ENCODE measurements at places on chromosomes 11 and 22. TPM values are rescaled to one million over a fixed set of nuclear protein-coding genes. Genes with fewer than 3 reads are reported as not detected.

- H3K36me3 ChIP-seq: no peaks in the 10 kb centered on the region
- no peak overlapping the region for H3K4me3 ChIP-seq
- peaks cover 6% of the 10 kb centered on the region for H3K27me3 ChIP-seq
- no peak overlapping the region for H3K27ac ChIP-seq
- no peaks in the 10 kb centered on the region for H3K4me1 ChIP-seq
These were observed 18.1 kb upstream of the RASD2 start for GRCh38 chr22:35522225-35523149.

- DNase-seq: no peak
- no peaks in the 10 kb centered on the region for H3K27me3 ChIP-seq
- H3K4me1 ChIP-seq: no peaks in the 10 kb centered on the region
- no peak overlapping the region for H3K4me3 ChIP-seq
- no peak overlapping the region for H3K27ac ChIP-seq
These were observed 25.2 kb downstream of the OR51E2 start for GRCh38 chr11:4672470-4672869.

KCNJ11 gene
- 0.95 TPM for total RNA-seq

- H3K4me1 ChIP-seq: no peaks in the 10 kb centered on the region
- no peak for DNase-seq
- H3K27me3 ChIP-seq: no peaks in the 10 kb centered on the region
- no peak overlapping the region for H3K4me3 ChIP-seq
- no peaks in the 10 kb centered on the region for H3K36me3 ChIP-seq
- no peak overlapping the region for H3K27ac ChIP-seq
These were observed 228.8 kb downstream of the GRIK4 start for GRCh38 chr11:120740380-120740779.

- H3K4me1 ChIP-seq: peaks cover 13% of the 10 kb centered on the region
- no peaks in the 10 kb centered on the region for H3K27me3 ChIP-seq
- no peak overlapping the region for H3K4me3 ChIP-seq
- DNase-seq: no peak
These were observed 1.8 kb upstream of the TALDO1 start for GRCh38 chr11:745428-745827.

DNA sequence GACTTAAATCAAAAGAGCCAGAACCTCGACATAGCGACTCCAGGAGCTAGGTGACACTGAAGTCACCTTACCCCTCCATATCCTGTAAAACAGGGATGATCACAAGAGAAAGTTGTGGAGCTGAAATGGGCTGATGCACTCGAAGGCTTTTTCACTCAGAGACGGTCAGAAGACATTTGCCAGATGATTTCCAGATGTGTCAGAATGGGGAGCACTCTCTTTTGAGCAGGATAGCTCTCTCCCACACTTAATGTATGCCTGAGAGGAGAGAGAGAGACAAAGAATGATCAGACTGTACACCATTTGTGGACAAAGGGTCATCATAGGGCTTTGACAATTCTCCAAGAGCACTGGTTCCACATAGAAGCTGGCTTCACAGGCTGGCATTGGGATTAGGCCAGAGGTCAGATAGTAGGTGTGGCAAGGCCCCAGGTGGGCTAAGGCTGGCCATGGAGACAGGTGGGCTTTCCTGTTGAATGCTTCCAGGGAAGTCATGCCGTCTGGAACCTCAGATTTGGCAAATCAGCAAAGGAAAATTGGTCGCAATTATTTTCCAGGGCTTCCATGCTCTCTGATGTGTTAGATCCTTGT, 42.3 kb upstream of the ETS1 start:
- peaks cover 76% of the 10 kb centered on the region for H3K4me1 ChIP-seq
- DNase-seq: no peak
- peak overlapping the region; percentile 40 for H3K4me3 ChIP-seq
- H3K36me3 ChIP-seq: no peaks in the 10 kb centered on the region
- H3K27me3 ChIP-seq: no peaks in the 10 kb centered on the region

CCDC73 gene
- total RNA-seq: not detected

DNA sequence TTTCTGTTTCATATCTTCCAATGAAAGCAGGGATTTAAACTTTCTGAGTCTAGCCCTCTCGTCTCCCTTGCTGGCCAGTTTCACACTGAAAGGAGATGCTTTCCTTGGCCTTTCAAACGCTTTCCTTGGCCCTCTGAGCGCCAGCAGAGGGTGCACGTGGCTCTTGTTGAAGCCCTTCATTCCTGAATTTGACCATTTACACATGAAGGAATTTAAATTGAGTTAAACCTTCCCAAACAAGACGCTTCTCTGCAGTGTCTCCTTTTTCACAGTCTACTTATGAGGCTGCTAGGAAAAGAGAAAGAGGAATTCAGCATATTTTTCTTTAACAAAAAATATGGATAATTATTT, 21.6 kb downstream of the NNMT start:
- H3K27ac ChIP-seq: no peak overlapping the region
- no peak for DNase-seq
- H3K27me3 ChIP-seq: no peaks in the 10 kb centered on the region
- peaks cover 39% of the 10 kb centered on the region for H3K4me1 ChIP-seq
- no peaks in the 10 kb centered on the region for H3K36me3 ChIP-seq
- H3K4me3 ChIP-seq: no peak overlapping the region

TMEM191C gene
- 0.64 TPM for total RNA-seq

DNA sequence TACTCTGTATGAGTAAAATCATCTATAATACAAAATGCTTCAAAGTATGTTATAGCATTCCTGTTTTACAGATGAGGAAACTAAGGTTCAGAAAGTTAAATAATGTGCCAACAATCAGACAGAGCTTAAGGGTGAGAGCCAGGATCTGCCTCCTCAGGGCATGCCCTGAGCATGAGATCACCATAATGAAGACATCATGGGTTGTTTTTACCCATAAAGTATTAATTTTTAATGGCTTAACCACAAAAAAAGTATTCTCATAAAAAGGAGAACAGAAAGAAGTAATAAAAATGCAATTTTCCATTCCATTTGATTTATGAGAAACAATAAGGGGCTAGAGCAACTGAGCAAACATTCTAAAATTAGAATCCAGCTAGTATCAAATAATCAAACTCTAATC, 534.3 kb upstream of the ARHGAP42 start:
- H3K4me3 ChIP-seq: no peak overlapping the region
- no peaks in the 10 kb centered on the region for H3K4me1 ChIP-seq
- DNase-seq: no peak
- H3K27me3 ChIP-seq: no peaks in the 10 kb centered on the region
- H3K36me3 ChIP-seq: no peaks in the 10 kb centered on the region

GRCh38 chr11:121372671-121373429, 79.3 kb upstream of the SORL1 start:
- DNase-seq: no peak
- no peak overlapping the region for H3K27ac ChIP-seq
- no peak overlapping the region for H3K4me3 ChIP-seq
- no peaks in the 10 kb centered on the region for H3K36me3 ChIP-seq
- H3K27me3 ChIP-seq: no peaks in the 10 kb centered on the region
- peaks cover 50% of the 10 kb centered on the region for H3K4me1 ChIP-seq

CARNS1 gene
- total RNA-seq: 2.7 TPM

GRCh38 chr11:46238967-46239800, 38.3 kb upstream of the CREB3L1 start:
- peaks cover 19% of the 10 kb centered on the region for H3K4me1 ChIP-seq
- H3K36me3 ChIP-seq: no peaks in the 10 kb centered on the region
- DNase-seq: peak; percentile 82
- H3K27ac ChIP-seq: peak overlapping the region; percentile 26
- peak overlapping the region; percentile 57 for H3K4me3 ChIP-seq

GRCh38 chr11:123576501-123576900, 77.9 kb downstream of the SCN3B start:
- H3K27ac ChIP-seq: no peak overlapping the region
- H3K36me3 ChIP-seq: no peaks in the 10 kb centered on the region
- peaks cover 7% of the 10 kb centered on the region for H3K4me1 ChIP-seq
- no peaks in the 10 kb centered on the region for H3K27me3 ChIP-seq
- no peak for DNase-seq

GRCh38 chr11:77374611-77375031, 73.1 kb upstream of the GDPD4 start:
- no peak overlapping the region for H3K27ac ChIP-seq
- H3K4me1 ChIP-seq: no peaks in the 10 kb centered on the region
- DNase-seq: no peak
- H3K4me3 ChIP-seq: no peak overlapping the region

SLC7A4 gene
- total RNA-seq: 0.13 TPM

DNA sequence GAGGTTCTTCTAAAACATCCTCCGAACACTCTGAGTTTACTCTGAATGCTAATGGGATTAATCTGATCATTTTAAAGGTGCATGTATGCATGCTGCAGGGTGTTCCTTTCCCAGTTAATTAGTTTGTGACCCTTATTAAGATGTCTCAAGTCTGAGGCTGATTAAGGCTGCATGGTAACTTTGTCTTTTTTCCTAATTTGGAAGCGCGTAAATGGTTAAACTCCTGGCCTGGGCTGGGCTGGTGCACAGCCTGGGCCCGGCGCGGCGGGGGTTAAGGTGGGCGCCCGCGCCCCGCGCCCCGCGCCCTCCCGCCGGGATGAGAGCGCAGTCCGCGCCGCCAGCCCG, 539.7 kb downstream of the NTM start:
- DNase-seq: no peak
- no peaks in the 10 kb centered on the region for H3K4me1 ChIP-seq
- H3K4me3 ChIP-seq: no peak overlapping the region

PIM3 gene
- 202 TPM for total RNA-seq

KLHDC7B gene
- total RNA-seq: 5.1 TPM

APOL5 gene
- total RNA-seq: not detected

WNT7B gene
- total RNA-seq: not detected

DNA sequence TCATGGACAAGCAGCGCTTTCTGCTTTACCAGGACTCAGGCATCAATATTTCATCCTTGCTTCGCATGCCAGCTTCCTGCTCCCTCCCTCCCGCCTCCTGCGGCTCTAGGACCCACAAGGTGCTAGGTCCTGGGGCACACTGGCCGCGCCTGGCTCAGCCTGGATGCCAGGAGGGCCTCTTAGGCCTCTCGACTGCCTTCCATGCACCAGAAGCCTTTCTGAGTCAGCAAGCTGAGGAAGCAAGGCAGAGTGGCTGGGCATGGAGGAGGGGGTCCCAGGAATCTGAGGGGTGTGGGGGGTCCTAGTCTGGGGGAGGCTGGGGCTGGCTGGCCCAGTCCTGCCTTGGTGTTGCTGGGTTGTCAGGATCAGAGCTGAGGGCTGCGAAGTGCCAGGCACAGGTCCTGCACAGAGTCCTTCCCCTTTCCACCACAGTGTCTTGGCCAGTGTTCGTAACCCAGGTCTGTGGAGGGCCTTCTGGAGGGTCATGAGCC, 61.0 kb upstream of the THY1 start:
- H3K4me3 ChIP-seq: no peak overlapping the region
- H3K27me3 ChIP-seq: peaks cover 7% of the 10 kb centered on the region
- DNase-seq: no peak
- no peaks in the 10 kb centered on the region for H3K4me1 ChIP-seq

PPM1F gene
- total RNA-seq: 29.1 TPM

DNA sequence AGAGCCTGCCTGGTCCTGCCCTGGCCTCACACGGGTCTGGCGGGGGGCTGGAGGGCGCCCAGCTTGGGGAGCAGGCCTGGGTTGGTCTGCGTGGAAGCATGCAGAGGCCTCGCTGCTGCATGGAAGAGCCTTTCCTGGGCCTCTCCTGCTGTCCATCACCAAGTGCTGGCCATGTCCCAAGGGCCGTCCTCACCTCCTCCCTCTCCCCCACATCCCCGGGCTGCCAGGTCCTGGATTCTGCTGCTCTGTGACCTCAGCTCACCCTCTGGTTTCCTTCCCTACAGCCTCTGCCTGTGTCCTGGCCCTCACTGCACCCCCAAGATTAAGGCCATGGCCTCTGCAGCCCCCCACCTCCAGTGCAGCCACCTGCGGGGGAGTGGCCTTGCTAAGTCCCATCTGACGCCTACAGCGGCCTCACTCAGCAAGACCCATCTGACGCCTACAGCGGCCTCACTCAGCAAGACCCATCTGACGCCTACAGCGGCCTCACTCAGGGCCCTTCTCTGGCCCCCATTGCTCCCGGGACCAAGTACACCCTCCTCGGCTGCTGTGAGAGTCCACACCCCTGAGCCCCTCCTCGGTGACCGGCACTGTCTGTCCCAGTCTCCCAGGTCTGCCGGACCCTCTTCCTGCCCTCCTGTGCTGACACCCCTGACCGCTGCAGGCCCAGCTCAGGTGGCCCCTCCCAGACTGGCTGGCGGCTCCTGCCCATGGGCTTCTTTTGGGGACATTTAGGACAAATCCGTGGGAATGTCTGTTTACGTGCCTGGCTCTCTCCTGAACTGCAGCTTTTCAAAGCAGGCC, 119.5 kb upstream of the B3GAT1 start:
- H3K36me3 ChIP-seq: no peaks in the 10 kb centered on the region
- no peaks in the 10 kb centered on the region for H3K27me3 ChIP-seq
- no peak overlapping the region for H3K27ac ChIP-seq

DNA sequence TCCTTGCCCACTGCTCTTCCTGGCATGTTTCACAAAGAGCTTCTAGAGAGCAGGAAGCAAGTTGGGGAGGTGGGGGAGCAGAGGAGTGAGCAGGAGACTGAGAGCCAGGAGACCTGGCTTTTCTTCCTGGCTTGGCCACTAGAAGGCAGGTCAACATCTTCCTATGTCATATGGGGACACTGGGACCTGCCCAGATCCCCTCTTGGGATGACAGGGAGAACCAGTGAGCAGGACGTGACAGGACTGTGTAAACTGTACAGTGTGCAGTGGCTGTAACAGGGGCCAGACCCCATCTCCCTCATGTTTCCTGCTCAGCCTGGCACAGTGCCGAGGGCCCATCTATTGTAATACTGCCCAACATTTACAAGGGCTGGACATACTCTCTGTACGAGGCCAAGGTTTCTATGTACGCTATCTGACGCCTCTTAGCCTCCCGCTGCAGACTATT, 29.4 kb downstream of the GDPD5 start:
- no peaks in the 10 kb centered on the region for H3K27me3 ChIP-seq
- H3K27ac ChIP-seq: no peak overlapping the region
- no peak for DNase-seq
- no peaks in the 10 kb centered on the region for H3K36me3 ChIP-seq
- peaks cover 15% of the 10 kb centered on the region for H3K4me1 ChIP-seq
- no peak overlapping the region for H3K4me3 ChIP-seq

ANGPTL5 gene
- not detected for total RNA-seq

DNA sequence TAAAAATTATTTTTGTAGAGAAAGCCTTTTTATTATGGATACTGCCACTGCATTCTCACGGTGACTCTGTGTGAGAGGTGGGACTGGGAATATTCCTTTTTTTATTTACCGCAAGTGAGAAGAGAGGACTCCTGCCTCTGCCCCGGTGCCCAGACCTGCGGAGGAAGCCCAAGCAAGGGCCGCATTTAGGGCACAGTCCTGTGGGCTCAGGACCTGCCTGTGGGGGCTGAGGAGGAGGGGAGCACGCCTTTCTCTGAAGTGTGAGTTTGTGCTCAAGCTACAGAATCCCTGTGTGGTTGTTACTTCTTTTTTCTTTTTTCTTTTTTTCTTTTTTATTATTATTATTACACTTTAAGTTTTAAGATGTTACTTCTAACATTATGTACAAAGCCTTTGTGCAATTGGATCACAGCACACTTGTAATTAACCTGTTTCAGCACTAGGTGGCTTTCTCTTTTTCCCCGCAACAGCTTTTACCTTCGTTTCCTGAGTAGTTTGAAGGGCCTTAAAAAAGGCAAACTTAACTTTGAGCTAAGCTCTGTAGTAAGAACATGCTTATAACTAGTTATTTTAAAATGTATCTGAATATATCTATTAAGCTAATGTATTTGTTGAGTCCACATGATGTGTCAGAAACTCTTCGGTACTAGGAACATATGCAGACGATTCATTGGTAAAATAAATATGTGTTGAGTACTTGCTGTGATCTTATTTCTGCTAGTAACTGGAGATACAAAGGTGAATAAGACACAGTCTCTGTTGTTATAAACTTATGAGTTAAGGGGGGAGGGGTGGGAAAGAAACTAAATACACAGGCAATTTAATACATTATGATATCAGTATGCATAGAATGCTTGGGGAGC, 18.3 kb downstream of the AMOTL1 start:
- H3K36me3 ChIP-seq: no peaks in the 10 kb centered on the region
- H3K27ac ChIP-seq: no peak overlapping the region
- H3K4me3 ChIP-seq: no peak overlapping the region
- DNase-seq: no peak
- H3K27me3 ChIP-seq: no peaks in the 10 kb centered on the region
- no peaks in the 10 kb centered on the region for H3K4me1 ChIP-seq

Data from CD8-positive, alpha-beta memory T cell (primary cell).